ENCODE measurements at places on chromosomes 12 and 14. TPM values are rescaled to one million over a fixed set of nuclear protein-coding genes. Genes with fewer than 3 reads are reported as not detected.

The NPFF gene
- total RNA-seq = not detected

The BCL7A gene
- total RNA-seq = 4.1 TPM

The CEBPE gene
- total RNA-seq = 0.19 TPM

The RIMKLB gene
- 27.7 TPM for total RNA-seq

The OR2AP1 gene
- total RNA-seq = not detected

- no peak for DNase-seq
- H3K4me3 ChIP-seq = no peak overlapping the region
- no peak overlapping the region for H3K27ac ChIP-seq
- H3K27me3 ChIP-seq = no peaks in the 10 kb centered on the region
- H3K4me1 ChIP-seq = no peaks in the 10 kb centered on the region
- no peaks in the 10 kb centered on the region for H3K36me3 ChIP-seq
Observed at GRCh38 chr12:127360580-127360979, 906.4 kb upstream of the TMEM132C start.

- H3K4me1 ChIP-seq = no peaks in the 10 kb centered on the region
- H3K27me3 ChIP-seq = no peaks in the 10 kb centered on the region
- H3K36me3 ChIP-seq = no peaks in the 10 kb centered on the region
- DNase-seq = peak; percentile 58
- no peak overlapping the region for H3K27ac ChIP-seq
Observed at GRCh38 chr12:54603173-54603814, 14.8 kb upstream of the PPP1R1A start.

DNA sequence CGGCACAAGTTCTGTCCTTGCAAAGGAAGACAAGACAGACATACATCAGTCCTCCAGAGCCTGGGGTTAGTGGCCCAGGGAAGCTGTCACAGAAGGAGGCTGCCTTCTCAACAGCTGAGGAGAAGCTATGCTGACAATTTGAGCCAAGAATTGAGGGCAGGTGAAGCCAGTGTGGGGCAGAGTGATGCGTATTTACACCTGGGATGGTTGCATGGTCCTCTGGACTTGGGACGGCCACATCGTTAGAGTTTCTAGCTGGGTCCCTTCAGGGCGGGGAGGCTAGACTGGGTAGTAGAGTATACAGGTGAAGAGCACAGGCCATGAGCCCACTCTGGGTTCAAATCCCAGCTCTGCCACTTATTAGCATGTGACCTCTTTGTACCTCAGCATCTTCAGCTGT lies 16.5 kb downstream of the KRT85 start:
- peaks cover 13% of the 10 kb centered on the region for H3K4me1 ChIP-seq
- no peak for DNase-seq
- no peaks in the 10 kb centered on the region for H3K36me3 ChIP-seq
- no peak overlapping the region for H3K4me3 ChIP-seq

DNA sequence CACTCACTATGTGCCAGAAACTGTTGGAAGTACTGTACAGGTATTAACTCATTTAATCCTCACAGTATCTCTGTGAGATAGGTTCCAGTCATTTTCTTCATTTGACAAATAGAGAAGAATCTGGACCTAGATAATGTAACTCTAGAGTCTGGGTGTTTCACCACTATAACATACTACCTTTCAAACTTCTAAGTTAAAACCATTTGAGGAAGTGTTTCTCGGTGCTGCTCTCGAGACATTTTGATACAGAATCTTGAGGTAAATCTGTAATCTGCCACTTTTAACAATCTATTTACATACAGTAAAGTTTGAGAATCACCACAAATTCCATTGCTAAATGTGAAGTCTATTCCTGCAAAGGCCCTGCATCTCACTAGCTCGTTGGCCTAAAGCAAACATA lies 8.8 kb downstream of the OLR1 start:
- H3K4me1 ChIP-seq = no peaks in the 10 kb centered on the region
- no peaks in the 10 kb centered on the region for H3K27me3 ChIP-seq
- H3K36me3 ChIP-seq = no peaks in the 10 kb centered on the region

DNA sequence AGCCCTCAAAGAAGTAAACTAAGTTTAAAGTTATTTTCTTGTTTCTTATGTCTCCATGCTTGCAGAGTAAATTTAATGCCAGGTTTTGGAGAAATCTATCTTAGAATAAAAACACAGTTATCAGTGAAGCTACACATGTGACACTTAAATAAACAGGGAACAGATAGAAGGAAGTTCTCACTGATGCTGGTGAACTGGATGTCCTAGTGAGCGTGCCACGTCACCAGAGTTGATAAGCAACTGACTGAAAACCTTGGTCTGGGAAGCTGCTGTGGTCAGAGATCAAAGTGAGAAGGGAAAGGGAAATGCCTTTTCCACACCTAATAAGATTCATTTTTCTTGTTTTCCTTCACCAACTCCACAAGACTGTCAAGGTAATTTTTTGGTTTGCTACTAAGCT lies 74.8 kb upstream of the PCED1B start:
- no peaks in the 10 kb centered on the region for H3K27me3 ChIP-seq
- no peaks in the 10 kb centered on the region for H3K36me3 ChIP-seq
- DNase-seq = no peak
- H3K4me1 ChIP-seq = no peaks in the 10 kb centered on the region
- no peak overlapping the region for H3K27ac ChIP-seq

DNA sequence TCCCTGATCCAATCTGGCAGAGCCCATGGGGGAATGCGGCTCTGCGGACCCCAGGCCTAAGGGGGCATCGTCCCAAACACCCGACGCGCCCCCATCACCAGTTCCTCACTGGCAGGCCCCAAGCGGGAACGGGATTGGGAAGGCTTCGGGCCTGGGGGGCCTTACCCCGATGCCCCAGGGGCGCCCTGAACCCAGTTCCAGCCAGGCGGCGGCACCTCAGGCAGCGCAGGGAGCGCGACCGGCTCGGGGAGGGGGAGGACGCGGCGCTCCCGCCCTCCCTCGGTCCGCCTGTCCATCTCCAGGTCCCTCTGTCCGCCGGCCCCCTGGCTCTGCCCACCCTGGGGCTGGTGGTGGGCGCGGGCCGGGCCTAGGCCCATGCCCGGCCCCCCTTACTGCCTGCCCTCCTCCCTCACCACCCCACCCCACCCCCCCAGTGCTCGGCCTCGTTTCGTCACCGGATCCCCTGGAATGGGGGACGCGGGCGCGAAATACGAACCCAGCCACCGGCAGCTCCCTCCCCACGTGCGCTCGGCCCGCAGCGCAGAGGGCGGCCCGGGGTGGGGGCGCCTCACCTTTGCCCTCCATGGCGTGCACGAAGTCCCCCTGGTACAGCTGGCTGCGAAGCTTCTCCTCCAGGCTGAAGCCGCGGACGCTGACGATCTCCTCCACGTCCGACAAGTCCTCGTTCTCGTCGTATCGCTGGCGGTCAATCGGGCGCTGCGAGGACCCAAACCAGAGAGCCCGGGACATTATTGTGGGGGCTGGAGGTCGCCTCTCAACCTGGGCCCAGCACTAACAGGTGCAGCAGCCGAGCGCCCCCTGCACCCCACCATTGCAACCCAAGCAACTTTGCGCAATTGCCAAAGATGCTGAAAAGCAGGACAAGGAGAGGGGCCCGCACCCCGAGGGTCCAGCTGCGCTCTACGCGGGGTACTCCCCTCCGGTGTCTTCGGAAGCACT lies 2.3 kb downstream of the KDM2B start:
- no peaks in the 10 kb centered on the region for H3K36me3 ChIP-seq
- H3K4me1 ChIP-seq = peaks cover 25% of the 10 kb centered on the region
- peak overlapping the region; percentile 75 for H3K4me3 ChIP-seq
- H3K27ac ChIP-seq = peak overlapping the region; percentile 91
- DNase-seq = peak; percentile 16

- no peaks in the 10 kb centered on the region for H3K36me3 ChIP-seq
- H3K27me3 ChIP-seq = no peaks in the 10 kb centered on the region
- peaks cover 15% of the 10 kb centered on the region for H3K4me1 ChIP-seq
- H3K4me3 ChIP-seq = peak overlapping the region; percentile 70
- no peak for DNase-seq
Observed at GRCh38 chr12:57765698-57766463, 997 bp downstream of the CYP27B1 start.

GRCh38 chr12:117844114-117844830 lies 124.5 kb downstream of the KSR2 start:
- no peaks in the 10 kb centered on the region for H3K36me3 ChIP-seq
- H3K4me1 ChIP-seq = no peaks in the 10 kb centered on the region
- H3K27me3 ChIP-seq = no peaks in the 10 kb centered on the region
- no peak overlapping the region for H3K4me3 ChIP-seq
- no peak for DNase-seq

GRCh38 chr14:98606041-98606640 lies 665.9 kb downstream of the BCL11B start:
- H3K4me1 ChIP-seq = no peaks in the 10 kb centered on the region
- no peak overlapping the region for H3K27ac ChIP-seq
- H3K27me3 ChIP-seq = no peaks in the 10 kb centered on the region
- H3K4me3 ChIP-seq = no peak overlapping the region
- DNase-seq = no peak
- H3K36me3 ChIP-seq = no peaks in the 10 kb centered on the region

DNA sequence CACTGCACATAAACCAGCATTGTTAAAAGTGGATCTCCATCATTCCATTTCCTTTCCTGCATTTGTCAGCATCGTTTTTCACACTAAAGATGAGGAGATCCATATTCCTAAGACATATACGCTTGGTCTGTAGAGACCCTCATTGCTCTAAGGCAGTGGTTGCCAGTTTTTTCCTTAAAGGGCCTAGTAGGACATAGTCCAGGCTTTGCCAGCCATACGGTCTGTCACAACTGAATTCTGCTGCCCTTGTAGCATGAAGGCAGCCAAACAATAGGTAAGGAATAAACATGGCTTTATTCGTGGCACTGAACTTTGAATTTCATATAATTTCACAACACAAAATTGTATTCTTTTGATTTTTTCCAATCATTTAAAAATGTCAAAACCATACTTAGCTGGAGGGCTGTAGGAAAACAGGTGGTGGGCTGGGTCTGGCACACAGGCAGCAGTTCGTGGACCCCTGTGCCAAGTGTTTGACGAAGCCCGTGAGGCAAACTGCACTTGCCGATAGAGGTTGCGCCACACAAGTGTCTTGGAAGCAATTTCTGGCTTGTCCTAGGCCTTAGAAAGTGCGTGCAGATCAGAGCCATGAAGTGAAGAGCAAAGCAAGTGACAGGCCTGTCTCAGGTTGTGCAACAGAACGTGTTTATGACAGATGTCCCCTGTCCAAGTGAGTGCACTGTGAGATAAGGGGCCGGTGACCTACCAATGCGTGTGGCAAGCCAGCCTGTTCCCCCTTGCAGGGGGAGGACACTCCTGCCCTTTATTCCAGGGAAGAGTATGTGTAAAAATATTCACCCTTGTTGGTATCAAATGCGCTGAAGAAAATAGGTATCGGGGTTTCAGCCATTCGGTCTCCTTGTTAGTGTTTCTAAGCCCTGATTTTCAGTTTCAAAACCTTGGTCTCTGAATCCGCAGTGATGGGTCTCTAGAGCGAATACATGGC lies 916 bp upstream of the CHPT1 start:
- peak overlapping the region; percentile 70 for H3K27ac ChIP-seq
- H3K4me3 ChIP-seq = peak overlapping the region; percentile 88
- H3K4me1 ChIP-seq = peaks cover 4% of the 10 kb centered on the region
- DNase-seq = no peak
- H3K27me3 ChIP-seq = no peaks in the 10 kb centered on the region

DNA sequence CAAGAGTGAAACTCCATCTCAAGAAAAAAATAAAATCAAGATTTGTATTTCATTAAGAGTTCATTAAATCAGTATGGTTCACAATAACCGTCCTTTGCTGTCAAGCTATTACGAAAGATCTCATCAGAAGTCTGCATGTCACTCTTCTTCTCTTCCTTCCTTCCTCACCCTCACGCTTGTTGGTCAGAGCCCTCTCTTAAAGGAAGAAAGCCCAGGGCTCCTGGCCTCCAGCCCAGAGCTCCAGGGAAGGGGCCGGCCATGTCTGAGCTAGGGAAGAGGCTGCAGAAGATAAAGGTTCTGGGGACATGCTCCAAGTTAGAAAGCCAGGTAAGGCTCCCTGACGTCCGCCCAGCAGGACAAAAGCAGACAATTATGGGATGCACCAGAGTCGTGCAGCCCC lies 43.1 kb upstream of the DLK1 start:
- H3K4me3 ChIP-seq = no peak overlapping the region
- no peak overlapping the region for H3K27ac ChIP-seq
- H3K4me1 ChIP-seq = no peaks in the 10 kb centered on the region
- H3K36me3 ChIP-seq = no peaks in the 10 kb centered on the region
- no peak for DNase-seq

DNA sequence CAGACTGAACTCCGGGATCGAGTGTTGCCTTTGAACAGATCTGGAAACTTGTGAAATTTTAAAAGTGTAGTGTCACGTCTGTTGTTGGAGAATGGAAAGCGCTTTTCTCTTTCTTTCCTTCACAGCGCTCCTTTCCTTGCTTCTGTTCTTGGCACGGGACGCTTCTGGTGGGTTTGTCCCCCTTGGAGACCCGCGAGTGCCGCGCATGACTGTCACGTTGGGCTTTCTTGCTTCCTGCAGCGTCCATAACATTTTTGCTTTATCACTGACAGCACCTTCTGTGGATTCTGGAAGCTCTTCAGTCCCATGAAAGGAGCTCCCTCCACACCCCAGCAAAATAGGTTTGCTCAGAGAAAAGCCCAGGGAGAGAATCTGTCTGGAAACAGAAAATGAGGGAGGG lies 193.0 kb upstream of the TMEM132C start:
- H3K27ac ChIP-seq = no peak overlapping the region
- H3K36me3 ChIP-seq = no peaks in the 10 kb centered on the region
- no peak overlapping the region for H3K4me3 ChIP-seq
- DNase-seq = no peak
- no peaks in the 10 kb centered on the region for H3K4me1 ChIP-seq

GRCh38 chr12:49868952-49869815 lies 26.3 kb upstream of the BCDIN3D start:
- H3K4me1 ChIP-seq = no peaks in the 10 kb centered on the region
- H3K27me3 ChIP-seq = no peaks in the 10 kb centered on the region
- H3K4me3 ChIP-seq = no peak overlapping the region
- H3K27ac ChIP-seq = no peak overlapping the region
- H3K36me3 ChIP-seq = no peaks in the 10 kb centered on the region
- no peak for DNase-seq

GRCh38 chr12:15049461-15050153 lies 76.8 kb downstream of the PDE6H start:
- no peak overlapping the region for H3K4me3 ChIP-seq
- no peak overlapping the region for H3K27ac ChIP-seq
- no peak for DNase-seq
- H3K27me3 ChIP-seq = no peaks in the 10 kb centered on the region

- no peaks in the 10 kb centered on the region for H3K4me1 ChIP-seq
- H3K36me3 ChIP-seq = no peaks in the 10 kb centered on the region
- no peak for DNase-seq
Observed at GRCh38 chr12:109687250-109687649, 26.4 kb upstream of the FAM222A start.

All from naive thymus-derived CD4-positive, alpha-beta T cell (primary cell).